ENCODE measurements at places on chromosomes 11 and 22. TPM values are rescaled to one million over a fixed set of nuclear protein-coding genes. Genes with fewer than 3 reads are reported as not detected.

GRCh38 chr11:106723071-106723470, 295.2 kb downstream of the GUCY1A2 start:
- no peak for DNase-seq

DNA sequence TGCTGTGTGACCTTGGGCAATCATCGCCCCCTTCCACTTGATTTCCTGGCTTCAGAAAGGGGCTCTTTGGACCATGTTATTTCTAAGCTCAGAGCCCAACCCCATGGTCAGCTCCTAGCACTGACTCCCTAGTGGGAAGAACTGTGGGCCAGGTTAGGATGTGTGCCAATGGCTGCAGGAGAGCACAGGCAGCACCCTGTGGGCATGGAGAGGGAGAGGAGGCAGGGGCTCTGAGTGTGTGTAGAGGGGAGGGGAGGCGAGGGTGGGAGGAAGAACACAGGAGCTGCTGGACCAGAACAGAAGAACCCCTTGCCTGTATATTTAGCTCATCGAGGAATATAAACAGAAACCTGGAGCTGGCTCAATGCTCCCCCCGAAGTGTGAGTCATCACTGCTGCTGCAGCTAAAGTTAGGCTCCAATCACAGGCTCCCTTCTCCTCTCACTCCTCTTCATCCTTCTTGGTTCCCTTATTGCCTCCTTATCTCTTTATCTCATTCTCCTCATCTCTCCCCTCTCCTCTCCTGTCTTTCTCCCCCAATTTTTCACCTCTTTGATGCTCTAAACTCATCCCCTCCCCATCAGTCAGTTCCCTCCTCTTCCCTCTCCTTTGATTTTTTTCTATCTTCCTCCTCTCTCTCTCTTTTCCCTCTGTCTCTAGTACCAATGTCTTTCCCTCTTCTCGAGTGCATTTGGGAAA, 14.5 kb upstream of the RPS19BP1 start:
- DNase-seq = no peak

DNA sequence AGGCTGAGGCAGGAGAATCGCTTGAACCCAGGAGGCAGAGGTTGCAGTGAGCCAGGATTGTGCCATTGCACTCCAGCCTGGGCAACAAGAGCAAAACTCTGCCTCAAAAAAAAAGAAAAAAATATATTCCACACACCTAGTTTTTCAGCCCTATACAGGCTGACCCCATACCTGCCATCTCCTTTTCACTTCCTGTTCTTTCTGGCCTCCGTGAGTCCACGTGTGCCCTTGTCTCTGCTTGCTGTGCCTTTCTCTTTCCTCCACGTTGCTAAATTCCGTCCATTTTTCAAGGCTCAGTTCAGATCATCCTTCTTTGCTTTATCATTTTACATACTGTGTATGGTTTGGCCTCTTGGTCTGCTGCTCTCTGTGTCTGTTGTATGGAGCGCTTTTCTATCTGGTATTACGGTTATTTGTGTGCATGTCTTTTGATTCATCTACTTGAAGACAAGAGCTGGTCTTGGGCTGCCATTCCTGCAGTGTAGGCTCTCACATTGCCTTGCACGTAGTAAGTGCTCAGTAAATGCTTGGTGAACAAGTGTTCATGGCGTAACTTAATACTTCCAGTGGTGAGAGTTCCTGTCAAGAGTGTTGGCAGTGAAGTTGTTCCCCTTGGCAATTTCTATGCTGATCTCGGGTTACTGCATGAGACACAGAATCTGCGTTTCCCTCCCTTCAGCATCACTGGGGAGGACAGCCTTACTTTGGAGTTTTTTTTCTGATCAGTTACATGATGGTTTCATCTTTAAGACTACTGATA, 57.5 kb downstream of the PTPRJ start:
- DNase-seq = no peak

ARVCF gene
- total RNA-seq = 55.3 TPM

FZD4 gene
- total RNA-seq = 11.9 TPM
